ENCODE measurements at places on chromosomes 4 and X.

DNA sequence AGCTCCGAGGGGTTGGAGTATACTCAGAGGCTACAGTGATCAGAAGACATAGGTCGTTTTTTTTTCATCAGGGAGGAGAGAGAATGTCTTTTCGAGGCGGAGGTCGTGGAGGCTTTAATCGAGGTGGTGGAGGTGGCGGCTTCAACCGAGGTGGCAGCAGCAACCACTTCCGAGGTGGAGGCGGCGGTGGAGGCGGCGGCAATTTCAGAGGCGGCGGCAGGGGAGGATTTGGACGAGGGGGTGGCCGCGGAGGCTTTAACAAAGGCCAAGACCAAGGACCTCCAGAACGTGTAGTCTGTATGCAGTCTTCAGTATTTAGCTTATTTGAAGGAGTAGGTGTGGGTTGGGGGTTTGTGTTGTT lies 500 bp downstream of the GAR1 start:
- peak; percentile 30 for DNase-seq

GRCh38 chr4:185520119-185520518 lies 15.2 kb downstream of the PDLIM3 start:
- DNase-seq: no peak

- no peak for DNase-seq
Measured at GRCh38 chr4:14994242-14994641, 8.0 kb upstream of the CPEB2 start.

GRCh38 chr4:56976837-56977320 lies 527 bp downstream of the NOA1 start:
- DNase-seq: peak; percentile 33

GRCh38 chr4:108529984-108530905 lies 90.1 kb upstream of the RPL34 start:
- no peak for DNase-seq

Measured in stimulated activated CD4-positive, alpha-beta T cell treated with anti-CD3 and anti-CD28 coated beads, Interleukin-15, amount 100 ng/mL, for 1 hour (primary cell).